ENCODE measurements at places on chromosomes 12 and 14.

DNA sequence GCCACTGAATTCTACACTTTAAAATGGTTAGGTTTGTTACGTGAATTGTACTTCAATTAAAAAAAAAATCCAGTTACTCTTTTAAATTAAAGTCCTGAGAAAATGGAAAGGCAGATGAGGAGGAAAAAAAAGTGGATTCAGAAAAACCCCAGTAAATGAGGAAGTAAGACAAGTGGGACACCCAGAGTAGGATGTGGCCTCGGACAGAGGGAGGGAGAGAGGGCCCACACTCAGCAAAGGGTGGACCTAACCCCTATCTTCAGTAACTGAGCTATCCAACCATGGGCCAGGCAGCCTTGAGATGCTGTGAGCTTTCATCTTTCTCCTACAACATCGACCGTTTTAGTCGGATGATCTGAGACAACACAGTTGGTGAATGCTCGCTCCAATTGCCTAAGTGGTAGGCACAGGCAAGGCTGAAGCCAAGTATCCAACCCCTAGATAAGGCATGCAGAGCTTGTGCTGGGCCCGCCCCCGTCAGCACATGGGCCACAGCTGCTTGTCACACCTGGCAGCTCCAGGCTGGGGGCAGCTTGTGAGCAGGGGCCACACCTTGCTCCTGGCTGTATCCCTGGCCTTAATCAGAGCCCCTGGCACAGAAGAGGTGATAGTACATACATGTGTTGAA lies 142.1 kb downstream of the TTC7B start:
- no peak for DNase-seq

- DNase-seq: no peak
These were observed 30.6 kb downstream of the AMN start for GRCh38 chr14:102953100-102953499.

GRCh38 chr14:90518941-90519256 lies 122.1 kb downstream of the CALM1 start:
- no peak for DNase-seq

GRCh38 chr12:18250313-18250916 lies 10.9 kb upstream of the PIK3C2G start:
- DNase-seq: no peak

DNA sequence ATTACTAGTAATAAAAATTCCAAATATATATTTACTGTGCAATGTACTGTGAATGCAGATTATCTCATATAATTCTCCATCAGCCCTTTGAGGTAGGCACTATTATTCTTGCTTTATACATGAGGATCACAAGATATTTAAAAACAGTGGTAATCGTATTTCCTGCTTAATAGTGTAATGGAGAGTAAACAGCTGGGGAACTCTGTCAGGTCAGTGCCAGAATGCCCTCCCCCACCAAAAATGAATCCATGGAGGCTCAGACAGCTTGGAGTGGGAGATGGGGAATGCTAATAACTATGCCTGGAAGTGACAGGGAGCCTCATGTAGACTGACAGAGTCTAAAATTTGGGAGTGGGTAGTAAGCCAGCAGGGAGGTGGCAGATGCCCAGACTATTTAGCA lies 153.6 kb downstream of the PAH start:
- DNase-seq: no peak

- DNase-seq: no peak
These were observed 72.0 kb upstream of the DBX2 start for GRCh38 chr12:45122768-45123380.

GRCh38 chr12:536751-537245 lies 77.1 kb downstream of the B4GALNT3 start:
- no peak for DNase-seq

GRCh38 chr12:47247418-47247817 lies 167.7 kb upstream of the AMIGO2 start:
- no peak for DNase-seq

DNA sequence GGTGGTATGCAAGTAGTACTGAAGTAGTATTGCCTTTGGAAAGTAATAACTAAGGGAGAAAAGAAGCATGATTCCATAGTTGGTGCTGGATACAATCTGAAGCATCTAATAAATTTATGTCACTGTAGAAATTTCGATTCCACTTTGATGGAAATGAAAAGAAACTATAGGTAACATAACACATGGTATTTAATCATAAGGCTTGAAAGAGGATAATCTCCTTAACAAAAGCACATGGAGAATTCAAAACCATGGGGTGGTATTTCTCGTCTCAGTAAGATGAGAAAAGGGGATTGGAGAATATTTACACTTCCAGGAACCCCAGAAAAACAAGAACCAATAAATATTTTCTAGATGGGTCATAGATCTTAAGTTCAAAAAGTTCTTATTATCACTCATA lies 72.7 kb downstream of the NDUFA12 start:
- no peak for DNase-seq

GRCh38 chr14:23561873-23562821 lies 5.4 kb downstream of the AP1G2 start:
- no peak for DNase-seq
